ENCODE measurements at places on chromosomes 5 and 9.

DNA sequence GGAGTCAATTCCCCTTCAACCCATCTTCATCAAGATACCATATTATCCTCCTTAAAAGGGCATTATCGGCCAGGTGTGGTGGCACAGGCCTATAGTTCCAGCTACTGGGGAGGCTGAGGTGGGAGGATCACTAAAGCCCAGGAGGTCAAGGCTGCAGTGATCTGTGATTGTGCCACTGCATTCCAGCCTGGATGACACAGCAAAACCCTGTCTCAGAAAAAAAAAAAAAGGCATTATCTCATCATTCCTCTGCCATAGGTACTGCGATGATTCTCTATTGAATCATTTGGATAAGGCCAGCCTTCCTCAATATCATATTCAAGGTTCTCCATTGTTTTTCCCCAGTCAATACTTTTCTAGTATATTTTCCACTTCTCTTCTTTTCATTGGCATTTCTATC lies 39.2 kb upstream of the RAB3C start:
- DNase-seq = no peak

DNA sequence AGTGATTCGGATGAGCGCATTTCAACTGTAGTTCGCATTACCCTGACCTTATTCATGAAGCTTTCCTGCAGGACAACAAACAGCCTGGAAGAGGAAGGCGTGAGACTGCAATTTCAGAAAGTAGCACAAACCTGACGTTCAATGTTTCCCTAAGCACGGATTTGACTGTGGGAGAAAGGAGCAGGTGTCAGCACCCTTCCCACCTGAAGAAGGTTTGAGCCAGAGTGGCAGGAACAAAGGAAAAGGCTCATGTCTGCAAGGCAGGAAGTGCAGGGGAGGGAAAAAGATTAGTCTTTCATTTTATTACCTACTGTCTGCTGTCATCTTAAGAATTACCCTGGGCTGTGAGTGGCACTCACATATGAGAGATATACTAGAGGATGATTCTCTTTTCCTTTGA lies 114.0 kb downstream of the MED10 start:
- DNase-seq = no peak

DNA sequence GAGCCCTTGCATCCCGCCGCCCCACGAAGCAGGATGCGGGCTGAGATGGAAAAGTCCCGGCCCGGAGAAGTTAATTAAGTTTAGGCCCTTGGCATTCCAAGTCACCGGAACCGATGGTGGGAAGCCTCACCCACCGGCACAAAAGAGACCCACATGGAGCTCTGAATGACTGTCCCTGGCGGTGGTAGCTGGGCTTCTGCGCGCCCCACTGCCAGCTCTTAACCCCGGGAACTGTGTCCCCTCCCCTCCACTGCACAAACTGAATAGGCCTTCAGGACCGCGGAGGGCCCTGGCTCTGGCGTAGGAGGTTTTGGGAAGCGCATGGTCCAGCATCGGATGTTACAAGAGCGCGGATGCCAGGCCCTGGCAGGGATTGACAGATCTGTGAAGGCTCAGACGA lies 291.1 kb upstream of the TUT7 start:
- DNase-seq = no peak

GRCh38 chr5:8517456-8517855 lies 648.5 kb downstream of the MTRR start:
- DNase-seq = no peak

- no peak for DNase-seq
Measured at GRCh38 chr5:21807953-21808352, 1045.2 kb downstream of the CDH12 start.

DNA sequence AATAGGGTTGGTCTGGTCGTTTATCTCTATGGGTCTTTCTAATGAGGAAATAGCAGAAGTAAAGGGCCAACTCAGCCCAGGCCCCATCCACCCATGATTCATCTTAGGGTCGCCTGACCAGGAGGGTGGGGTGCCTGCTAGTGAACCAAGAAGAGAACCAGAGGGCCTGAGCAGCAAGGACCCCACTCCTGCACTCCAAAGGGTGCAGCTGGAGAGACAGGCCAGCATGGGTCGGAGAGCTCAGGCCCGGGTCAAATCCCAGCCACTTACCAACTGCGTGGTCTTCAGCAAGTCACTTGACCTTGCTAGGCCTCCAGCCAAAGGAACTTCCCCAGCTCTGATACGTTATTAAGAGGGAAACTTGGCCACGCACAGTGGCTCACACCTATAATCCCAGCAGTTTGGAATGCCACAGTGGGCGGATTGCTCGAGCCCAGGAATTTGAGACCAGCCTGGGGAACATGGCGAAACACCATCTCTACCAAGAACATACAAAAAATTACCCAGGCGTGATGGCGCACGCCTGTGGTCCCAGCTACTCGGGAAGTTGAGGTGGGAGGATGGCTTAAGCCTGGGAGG lies 4.3 kb downstream of the BBLN start:
- no peak for DNase-seq

- no peak for DNase-seq
Measured at GRCh38 chr5:76736679-76737556, 21.0 kb downstream of the F2R start.

GRCh38 chr5:171580502-171581265 lies 161.2 kb downstream of the FGF18 start:
- no peak for DNase-seq

DNA sequence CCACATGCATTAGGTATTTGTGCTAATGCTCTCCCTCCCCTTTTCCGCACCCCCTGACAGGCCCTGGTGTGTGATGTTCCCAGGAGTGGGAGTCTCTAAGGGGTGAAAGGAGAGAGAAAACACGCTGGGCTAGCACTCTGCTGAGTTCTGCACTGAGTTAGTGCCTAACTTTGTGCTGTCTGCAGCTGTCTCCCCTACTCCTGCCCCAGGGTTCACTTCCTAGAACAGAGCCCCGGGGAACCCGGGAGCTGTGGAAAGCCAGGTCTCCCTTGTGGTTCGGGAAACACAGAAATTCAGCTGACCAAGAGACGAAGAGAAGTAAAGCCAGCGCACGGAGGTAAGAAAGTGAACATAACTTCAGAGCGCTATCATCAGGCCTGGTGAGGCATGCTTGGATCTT lies 20.7 kb upstream of the ANKRD18A start:
- no peak for DNase-seq

DNA sequence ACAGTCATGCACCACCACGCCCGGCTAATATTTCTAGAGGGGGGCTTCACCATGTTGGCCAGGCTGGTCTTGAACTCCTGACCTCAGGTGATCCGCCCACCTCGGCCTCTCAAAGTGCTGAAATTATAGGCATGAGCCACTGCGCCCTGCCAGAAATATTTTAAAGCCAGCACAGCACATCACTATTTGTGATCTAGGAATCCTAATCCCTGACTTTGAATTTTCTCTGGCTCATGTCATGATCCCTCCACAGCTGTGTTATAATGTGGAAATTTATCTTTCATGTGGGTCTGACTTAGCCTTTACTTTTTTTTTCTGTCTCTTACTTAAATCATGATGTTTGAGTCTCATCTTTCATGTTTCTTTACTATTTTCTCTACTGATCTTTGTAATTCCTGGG lies 18.7 kb upstream of the ITGA1 start:
- no peak for DNase-seq

GRCh38 chr9:110329639-110330230 lies 7.9 kb downstream of the TXNDC8 start:
- no peak for DNase-seq

DNA sequence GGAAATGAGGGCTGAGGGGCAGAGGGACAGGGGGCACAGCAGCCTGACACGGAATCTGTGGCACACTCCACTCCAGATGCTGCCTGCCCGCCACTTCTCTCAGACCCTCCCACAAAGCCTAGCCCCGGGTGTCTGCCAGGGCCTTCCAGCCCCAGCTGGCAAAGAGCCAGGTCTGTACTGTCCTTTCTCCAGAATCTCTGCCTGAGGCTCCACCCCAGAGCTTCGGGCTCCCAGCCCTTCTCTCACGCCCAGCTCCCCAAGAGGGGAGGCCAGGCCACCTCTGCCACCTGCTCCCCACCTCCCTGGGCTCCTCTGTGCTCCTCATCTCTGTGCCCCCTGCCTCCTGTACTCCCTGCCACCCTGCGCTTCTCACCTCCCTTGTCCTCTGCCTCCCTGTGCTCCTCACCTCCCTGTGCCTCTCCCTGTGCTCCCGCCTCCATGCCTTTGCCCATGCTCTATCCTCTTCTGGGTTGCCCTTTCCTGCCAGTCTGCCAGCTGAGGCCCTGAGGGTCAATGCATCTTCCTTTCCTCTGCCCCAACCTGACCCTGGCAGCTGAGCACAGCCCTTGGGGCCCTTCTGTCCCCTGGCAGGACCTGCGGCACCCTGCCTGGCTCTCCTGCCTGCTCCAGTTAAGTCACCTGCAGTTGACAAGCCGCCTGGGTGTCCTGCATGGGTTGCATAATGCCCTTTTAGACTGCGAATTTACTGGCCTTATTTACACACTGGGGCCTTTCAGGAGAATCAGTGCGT lies 36.4 kb downstream of the RASGEF1C start:
- no peak for DNase-seq

- no peak for DNase-seq
Measured at GRCh38 chr9:135931349-135931820, 24.0 kb upstream of the CAMSAP1 start.

Measured in stimulated activated CD8-positive, alpha-beta memory T cell treated with anti-CD3 and anti-CD28 coated beads, Interleukin-4, amount 100 ng/mL, for 4 hours (primary cell).